ENCODE measurements at places on chromosomes 6 and 20.

DNA sequence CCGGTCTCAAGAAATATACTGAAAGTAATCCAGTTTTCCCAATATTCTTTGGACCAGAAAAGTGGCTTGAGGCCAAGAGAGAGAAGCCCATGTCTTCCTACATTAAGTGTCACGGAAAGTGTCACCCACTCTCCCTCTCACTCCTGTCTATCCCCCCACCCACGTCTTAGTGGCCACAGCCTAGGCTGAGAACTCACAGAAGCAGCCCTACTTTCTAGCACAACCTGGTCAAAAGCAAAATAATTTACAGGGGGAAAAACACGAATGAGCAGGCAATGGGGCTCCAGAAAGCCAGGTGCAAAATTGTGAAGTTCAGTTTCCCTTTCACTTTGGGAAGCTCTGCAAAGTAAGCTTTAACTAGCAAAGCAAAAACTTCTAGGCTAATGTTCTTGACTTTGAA, 118.0 kb downstream of the OPRM1 start:
- peak; percentile 63 for DNase-seq

DNA sequence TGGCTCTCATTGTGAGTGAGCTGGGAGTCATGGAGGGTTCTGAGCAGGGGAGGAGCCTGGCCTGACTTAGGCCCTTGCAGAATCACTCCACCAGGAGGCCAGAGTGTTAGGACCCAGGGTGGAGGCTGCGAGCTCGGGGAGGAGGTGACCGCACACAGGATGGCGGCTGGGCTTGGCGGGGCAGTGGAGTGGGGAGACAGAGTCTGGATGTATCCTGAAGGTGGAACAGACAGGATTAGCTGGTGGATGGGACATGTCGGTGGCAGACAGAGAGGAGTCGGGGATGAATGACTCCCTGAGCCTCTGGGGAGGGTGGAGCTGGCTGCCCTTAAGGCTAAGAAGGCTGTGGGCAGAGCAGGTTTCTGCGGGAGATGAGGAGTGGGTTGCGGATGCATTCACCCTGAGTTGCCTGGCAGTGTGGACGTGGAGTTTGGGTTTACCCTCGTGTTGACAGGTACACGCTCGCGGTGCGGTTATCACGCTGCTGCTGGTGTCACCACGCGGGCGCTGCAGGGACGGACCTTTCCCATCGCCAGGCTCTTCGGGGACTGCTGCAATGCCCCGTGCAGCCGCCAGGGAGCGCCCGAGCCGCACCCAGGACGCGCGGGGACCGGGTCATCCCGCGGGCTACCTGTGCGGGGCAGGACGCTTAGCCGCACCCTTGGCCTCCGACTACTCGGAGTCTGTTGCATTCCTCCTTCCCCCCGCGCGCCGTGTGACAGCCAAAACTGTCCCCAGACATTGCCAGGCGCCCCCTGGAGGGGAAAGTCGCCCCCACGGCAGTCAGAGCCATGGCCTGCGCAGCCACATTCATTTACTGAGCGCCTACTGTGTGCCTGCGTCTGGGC, 43.0 kb upstream of the PTGIS start:
- peak; percentile 89 for DNase-seq

DNA sequence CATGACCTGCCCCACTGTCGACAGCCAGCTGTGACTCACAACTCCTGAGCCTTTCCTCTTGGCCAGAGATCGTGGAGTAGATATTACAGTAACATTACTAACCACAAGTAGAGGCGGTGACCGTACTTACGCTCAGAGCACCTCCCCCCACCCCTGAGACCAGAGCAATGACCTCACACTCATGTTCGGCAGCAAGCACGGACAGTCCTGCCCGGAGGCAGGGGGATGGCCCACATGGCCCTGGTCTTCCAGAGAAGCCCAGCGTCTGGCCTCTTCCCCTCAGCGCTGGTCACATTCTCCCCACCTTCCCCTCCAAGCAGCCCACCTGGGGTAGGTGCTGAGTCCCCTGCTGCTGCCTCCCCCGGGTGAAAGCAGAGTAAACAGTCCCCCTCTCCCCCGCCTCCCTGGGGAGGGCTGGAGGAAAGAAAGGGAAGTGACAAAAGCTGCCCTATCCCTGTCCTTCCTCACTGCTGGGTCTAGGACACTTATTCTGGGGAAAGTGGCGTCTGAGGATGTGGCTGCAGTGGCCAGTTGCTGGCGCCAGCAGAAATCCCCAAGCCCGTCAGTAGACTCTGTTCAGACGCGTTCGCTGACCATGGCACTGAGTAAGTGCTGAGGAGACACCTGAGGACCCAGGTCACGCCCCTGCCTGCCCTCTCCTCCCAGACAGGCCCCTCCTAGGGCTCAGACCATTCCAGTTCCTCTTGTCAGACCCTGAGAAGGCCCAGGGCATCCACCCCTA, 68.5 kb downstream of the MRPL14 start:
- no peak for DNase-seq

GRCh38 chr6:148492654-148493290, 150.1 kb downstream of the SASH1 start:
- no peak for DNase-seq

DNA sequence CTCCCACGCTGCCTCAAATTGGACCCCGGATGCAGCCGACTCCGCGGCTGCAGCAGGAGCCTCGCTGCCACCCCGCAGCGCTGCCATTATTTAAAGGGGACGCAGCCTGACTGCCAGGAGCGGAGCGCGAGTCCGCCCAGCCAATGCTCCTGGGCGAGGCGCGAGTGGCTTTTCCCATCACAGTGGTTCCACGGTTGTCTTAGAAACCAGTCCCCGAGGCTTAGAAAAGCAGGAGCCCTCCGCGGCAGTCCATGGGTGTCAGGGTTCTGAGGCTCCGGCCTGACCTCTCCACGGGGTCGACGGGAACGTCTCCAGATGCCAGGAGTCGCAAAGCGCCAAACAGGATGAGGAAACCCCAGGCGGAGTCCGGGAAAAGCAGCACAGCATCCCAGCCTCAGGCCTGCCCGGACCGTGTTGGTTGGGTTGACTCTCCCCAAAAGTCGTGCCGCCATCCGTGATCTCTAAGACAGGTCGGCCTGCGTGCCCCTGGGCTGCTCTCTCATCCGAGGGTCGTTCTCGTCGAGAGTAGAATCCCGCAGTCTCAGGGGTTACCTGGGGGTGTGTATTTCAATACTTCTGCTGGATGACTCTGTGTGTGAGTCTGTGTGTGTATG, 975.8 kb upstream of the DEFB115 start:
- no peak for DNase-seq

- DNase-seq, result peak; percentile 54
Measured at GRCh38 chr6:45420909-45421708, 43.4 kb upstream of the SUPT3H start.

DNA sequence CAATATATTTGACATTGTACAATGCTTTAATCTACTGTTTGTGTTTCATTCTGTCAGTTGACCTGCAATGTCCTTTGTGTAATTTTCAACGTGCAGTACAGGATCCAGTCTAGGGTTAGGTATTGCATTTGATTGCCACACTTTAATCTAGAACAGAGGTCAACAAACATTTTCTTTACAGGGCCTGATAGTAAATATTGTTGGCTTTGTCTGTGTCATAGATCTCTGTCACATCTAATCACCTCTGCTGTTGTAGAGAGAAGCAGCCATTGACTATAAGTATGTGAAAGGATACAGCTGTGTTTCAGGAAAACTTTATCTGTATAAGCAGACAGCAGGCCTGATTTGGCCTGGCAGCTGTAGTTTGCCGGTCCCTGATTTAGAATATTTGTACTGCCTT, 39.3 kb downstream of the ATRN start:
- no peak for DNase-seq

DNA sequence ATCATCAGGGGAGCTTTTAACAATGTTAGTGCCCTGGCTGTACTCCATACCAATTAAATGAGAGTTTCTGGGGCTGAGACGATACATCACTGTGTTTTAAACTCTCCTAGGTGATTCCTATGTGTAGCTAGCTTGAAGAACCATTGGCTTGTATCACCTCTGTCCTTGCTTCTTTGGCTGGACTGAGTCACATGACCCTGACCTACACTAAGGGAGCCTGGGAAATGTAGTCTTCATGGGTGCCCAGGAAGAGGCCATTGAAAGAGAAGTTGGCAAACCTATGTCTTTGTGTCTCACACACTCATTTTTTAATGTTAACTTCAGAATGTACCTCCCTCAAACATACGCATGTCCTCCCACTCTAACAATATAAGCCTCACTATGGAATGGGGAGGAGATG, 506.6 kb downstream of the DHX35 start:
- no peak for DNase-seq

DNA sequence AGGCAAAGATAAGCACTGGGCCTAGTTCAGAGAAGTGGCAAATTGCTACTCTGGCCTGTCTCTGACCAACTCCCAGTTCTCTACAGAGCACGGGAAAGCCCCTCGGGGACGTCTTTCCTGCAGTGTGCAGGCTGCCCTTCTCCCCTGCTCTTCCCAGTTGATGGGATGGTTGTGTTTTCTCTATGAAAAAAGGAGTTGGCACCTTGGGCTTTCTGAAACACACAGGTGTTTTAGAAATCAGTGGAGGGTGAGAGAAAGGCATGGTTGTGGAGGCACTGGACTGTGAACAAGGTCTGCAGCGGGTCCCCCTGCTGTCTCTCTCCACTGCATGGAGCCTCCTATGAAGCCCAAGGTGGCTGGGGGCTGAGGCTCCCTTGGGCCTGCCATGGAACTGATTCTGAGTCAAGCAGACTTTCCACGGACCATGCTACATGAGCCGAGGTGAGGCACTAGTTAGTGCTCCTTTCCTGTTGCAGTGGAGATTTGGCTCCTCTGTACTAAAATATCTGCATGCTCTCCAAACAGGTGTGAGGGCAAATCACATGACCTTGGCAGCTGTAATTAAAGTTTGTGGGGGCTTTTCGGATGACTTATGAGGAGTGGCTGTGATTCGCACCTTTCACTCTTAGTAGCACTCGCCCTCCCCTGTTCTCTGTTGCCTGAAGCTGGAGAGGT, 16.3 kb downstream of the GTSF1L start:
- no peak for DNase-seq

GRCh38 chr6:156807795-156808194, 30.6 kb downstream of the ARID1B start:
- DNase-seq, result peak; percentile 41

DNA sequence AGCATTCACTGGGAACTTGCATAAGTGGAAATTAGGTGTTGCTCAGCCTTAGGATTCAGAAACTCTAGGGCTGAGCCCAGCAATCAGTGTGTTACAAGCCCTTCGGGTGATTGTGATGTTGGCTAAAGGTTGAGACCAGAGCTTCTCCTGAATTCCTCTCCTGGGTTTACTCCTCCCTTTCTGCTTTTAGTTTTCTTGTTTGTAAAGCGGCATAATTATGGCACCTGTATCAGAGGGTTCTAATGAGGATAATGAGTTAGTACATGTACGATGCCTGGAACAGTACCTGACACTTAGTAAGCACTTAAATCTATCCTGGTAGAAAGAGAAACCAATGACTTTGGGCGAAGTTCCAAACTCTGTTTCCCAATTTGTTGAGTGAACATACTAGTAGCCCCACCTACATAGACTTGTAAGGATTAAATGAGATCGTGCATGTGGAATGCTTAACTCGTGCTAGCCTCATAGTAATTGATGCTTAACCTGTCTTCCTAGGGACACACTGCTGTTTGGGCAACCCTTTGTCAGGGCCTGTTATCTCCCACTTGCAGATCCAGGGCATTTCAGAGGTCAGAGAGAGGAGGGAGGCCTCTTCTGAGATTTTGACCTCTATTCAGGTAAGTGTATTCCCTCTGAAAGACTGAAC, 932 bp upstream of the EZR start:
- peak; percentile 42 for DNase-seq

GRCh38 chr6:169816975-169817374, 65.6 kb downstream of the ERMARD start:
- no peak for DNase-seq

- no peak for DNase-seq
Measured at GRCh38 chr6:150634176-150634963, 34.7 kb downstream of the PLEKHG1 start.

- DNase-seq, result no peak
Measured at GRCh38 chr6:84618046-84618752, 146.2 kb downstream of the TBX18 start.

- DNase-seq, result no peak
Measured at GRCh38 chr20:675033-675452, 559 bp downstream of the SCRT2 start.

DNA sequence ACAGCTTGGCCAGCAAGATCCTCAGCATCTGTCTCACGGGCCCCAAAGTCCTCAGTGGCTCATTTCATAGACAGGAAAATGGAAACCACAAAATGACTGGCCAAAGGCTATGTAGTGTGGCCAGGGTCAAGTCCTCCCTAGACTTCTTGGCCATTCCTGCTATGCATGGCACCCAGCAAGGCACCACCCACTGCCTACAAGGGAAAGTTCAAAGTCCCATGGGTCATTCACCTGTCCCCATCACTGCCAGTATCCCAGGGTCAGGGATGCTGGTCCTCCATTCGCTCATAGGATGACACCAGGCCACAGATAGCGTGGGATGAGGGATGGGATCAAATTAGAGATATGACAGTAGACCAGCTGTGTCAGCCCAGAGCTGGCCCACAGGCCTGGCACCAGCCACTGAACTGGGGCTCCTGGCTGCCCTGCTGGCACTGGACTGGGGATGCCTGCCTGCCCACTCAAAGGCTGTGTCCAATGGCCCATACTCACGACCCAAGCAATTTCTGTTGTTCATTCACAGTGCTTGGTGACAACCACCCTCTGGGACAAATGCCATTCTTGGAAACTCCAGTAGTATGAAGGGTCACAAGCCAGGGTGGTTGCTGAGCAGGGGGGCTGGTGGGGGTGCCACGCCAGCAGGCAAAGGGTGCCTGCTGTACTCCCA, 11.6 kb downstream of the ADISSP start:
- no peak for DNase-seq

- peak; percentile 92 for DNase-seq
Measured at GRCh38 chr6:45156075-45156474, 172.1 kb upstream of the RUNX2 start.

DNA sequence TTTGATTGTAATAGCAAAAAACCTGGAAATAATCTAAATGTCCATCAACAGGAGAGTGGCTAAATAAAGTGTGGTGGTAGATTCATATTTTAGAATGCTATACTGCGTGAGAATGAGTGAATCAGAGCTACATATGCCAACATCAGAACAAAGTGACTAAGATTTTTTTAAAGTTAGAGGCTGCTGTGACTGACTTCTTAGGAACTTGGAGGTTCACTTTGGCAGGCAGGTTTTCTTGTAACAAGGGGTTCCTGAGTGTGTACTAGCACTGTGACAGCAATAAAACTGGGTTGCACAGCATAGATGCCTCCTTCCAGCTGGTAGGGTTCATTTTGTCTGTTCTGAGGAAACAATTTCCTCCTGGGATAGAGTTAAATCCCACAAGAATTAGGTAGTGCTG, 75.3 kb upstream of the ENPP5 start:
- DNase-seq, result no peak

GRCh38 chr6:40183902-40184301, 249.6 kb upstream of the MOCS1 start:
- DNase-seq, result no peak

GRCh38 chr6:13531956-13532355, 42.4 kb upstream of the SIRT5 start:
- no peak for DNase-seq
